ENCODE measurements at places on chromosomes 4 and X.

GRCh38 chr4:126937846-126938422 lies 694.8 kb upstream of the INTU start:
- no peak for DNase-seq

GRCh38 chr4:69713593-69713992 lies 46.8 kb downstream of the SULT1B1 start:
- no peak for DNase-seq

- DNase-seq = peak; percentile 2
These were observed 27.0 kb upstream of the TMEM131L start for GRCh38 chr4:153438916-153439756.

- no peak for DNase-seq
These were observed 43.9 kb upstream of the CCDC149 start for GRCh38 chr4:24956763-24957162.

DNA sequence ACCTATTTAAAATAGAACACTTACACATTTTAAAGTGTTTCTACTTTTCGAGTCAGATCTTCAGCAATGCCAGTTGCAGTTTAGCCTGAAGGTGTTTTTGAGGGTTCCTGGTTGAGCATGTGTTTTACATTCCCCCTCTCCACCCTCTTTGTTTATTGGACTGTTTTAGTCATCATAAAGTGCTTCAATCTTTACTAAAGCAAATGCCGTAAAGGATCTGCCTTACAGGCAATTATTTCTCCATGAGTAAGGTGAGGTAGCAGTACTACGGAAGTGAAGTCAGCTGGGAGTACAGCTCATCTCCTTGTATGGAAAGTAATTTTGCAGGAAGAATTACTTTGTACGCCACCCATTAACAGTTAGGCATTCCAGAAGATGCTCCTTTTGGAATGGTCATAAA lies 36.9 kb downstream of the PDLIM5 start:
- no peak for DNase-seq

DNA sequence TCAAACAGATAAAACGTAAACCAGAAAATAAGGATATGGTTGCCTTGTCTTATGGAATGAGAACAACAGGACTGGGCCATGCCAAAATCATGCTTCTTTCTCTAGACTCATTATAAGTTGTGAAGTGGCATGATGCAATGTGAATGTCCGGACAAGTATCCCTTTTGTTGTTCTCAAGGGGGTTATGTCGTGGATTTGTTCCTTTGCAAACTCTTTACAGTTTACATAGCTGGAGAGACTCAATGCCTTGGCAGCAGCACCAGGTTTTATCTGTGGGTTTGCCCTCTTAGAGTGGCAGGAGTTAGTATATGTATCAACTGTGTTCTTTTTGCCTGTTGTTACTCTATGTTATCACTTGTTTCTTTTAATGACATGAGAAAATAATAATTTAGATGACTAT lies 41.4 kb downstream of the SPRY1 start:
- DNase-seq = no peak

GRCh38 chrX:15014281-15014680 lies 141.1 kb downstream of the MOSPD2 start:
- no peak for DNase-seq

GRCh38 chrX:134599184-134599914 lies 58.9 kb downstream of the PLAC1 start:
- no peak for DNase-seq

DNA sequence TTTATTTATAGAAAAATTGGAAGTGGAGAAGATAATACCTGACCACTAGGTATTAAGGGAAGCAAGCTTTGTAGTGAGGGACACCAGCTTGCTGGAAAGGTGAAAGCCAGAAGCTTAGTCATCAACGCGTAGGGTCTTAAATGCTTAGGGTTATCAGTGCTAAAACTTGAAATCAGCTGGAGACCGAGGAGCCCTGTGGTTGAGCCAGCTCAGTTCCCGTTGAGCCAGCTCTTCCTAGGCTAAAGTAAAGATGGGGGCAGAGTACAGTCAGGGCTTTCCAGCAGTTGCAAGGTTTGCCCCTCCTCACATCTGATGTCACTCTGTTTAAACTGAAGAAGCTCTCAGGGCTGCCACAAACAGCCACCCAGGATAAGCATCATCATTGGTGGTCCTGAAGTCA lies 240.7 kb downstream of the DCLK2 start:
- DNase-seq = no peak

GRCh38 chr4:30801876-30802275 lies 81.7 kb downstream of the PCDH7 start:
- no peak for DNase-seq

DNA sequence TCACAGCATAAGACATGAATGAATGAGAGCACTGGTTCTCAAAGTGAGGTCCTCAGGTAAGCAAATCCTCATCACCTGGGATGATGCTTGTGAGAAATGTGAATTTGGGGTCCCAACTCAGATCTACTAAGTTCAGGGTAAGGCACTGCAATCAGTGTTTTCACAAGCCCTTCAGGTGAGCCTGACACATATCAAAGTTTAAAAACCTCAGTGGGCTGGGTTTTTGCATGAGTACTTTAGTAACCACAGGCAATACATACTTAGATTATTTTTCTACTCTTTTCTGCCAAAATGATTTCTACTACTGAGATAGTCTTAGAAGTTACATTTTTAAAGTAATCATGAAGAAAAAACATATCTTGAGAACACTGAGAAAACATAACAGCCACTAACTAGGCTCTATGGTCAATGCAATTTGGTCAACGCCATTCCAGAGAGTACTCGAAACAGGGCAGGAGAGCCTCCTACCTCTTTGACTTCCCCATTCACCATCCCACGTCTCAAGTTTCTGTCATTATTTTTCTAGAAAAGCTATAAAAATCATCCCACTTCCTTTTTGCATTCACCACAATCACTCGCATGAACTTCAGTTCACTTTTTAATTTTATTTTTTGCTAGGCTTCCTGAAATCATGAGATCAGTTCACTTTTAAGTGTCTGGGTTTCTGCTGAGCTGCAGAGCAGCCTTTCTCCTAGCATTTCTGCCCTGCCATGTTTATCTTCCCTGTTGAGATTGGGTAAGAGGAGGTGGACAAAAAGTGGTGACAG lies 73.8 kb downstream of the MFAP3L start:
- no peak for DNase-seq

GRCh38 chr4:8771258-8771590 lies 100.4 kb downstream of the HMX1 start:
- no peak for DNase-seq

Measured in activated CD4-positive, CD25-positive, alpha-beta regulatory T cell (primary cell).